Activated CD4-positive, alpha-beta T cell treated with anti-CD3 and anti-CD28 coated beads, Interleukin-2, amount 50 U/mL, for 16 hours (primary cell): ENCODE measurements at places on chromosomes 16 and 17.
A peak's percentile ranks its signal among the peaks of the same experiment; 100 is the strongest.

- DNase-seq = no peak
Observed at GRCh38 chr16:1916640-1916990, 1.6 kb downstream of the HS3ST6 start.

DNA sequence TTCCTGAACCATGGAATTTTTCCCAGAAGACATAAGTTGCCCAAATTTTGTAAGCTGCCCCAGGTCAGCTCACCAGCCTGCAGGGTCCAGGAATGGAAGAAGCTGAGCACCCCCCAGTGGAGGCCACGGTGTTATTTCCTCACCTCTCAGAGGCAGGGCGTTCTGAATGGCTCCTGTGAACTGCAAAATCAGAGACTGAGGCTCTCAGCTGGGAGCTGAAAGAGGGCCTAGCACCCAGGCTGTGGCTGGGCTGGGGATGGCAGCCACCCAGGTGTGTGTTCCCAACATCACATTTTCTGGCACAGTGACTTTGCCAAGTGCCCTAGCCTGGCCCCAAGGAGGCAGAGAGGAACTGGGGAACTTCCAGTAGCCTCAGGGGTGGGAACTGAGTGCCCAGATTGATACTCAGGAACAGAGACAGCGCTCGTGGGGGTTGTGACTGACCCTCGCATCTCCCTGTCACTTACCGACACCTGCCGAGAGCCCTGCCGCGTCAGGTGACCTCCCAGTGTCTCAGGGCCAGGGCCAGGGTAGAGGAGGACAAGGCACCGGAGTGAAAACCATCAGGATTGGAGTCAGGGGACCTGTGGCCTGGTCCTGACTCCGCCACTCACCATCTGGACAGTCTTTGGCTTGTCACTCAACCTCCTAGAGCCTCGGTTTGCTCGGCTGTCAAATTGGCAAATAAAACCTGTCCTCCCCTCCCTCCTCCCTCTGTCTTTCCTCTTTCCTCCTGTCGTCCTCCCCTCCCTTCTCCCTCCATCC lies 11.3 kb downstream of the CACNG4 start:
- DNase-seq = no peak

- no peak for DNase-seq
Observed at GRCh38 chr16:67156143-67156844, 3.4 kb downstream of the TRADD start.

- peak; percentile 64 for DNase-seq
Observed at GRCh38 chr17:51371732-51372151, 111.4 kb downstream of the UTP18 start.

- DNase-seq = no peak
Observed at GRCh38 chr16:81810361-81810760, 31.3 kb downstream of the PLCG2 start.

- DNase-seq = no peak
Observed at GRCh38 chr17:50364715-50365114, 8.3 kb downstream of the MRPL27 start.

DNA sequence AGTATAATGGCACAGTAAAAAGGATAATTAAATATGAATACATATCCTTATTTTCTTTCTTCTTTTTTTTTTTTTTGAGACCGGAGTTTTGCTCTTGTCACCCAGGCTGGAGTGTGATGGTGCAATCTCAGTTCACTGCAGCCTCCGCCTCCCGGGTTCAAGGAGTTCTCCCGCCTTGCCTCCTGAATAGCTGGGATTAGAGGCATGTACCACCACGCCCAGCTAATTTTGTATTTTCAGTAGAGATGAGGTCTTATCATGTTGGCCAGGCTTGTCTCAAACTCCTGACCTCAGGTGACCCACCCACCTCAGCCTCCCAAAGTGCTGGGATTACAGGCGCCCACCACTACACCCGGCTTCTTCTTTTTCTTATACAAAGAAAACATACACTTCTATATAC lies 12.0 kb downstream of the GABARAPL2 start:
- no peak for DNase-seq

DNA sequence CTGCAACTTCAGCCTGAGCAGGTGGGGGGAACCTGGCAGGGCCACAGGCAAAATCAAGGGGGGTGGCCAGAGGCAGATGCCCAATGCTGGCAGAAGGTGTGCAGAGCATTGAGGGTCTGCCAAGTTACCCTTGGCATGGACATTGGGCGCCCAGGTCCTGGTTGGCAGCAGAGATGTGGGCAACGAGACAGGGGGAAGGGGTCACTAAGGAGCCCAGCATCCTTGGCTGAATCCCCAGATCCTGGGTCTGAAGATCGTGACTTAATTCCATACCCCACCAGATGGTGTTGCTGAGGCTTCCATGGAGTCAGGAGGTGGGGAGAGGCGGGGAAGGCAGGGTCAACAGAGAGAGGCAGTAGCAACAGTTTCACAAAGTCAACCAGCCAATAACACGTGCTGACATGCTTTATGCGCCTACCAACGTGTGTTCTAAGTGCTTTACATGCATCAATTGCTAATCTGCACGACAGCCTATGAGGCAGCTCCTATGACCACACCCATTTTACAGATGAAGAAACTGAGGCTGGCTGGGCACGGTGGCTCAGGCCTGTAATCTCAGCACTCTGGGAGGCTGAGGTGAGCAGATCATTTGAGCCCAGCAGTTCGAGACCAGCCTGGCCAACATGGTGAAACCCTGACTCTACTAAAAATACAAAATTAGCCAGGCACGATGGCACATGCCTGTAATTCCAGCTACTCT lies 83.3 kb downstream of the GSG1L start:
- no peak for DNase-seq

DNA sequence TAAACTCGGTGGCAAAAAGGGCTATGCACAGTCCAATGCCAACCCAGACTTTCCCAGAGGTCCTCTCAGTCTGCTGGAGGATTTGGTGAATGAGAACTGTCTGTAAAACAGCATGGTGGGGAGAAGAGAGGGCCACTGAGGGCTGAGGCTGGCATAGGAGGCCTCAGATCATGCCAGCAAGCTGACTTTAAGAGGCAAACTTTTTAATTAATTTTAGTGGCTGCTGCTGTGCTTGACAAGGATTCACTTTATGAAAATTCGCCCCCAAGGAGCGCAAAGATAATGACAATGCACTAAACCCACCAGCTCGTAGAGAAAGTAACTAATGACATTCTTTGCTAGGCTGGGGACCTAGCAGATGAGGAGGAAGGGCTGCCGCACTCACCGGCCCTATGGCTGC lies 15.0 kb downstream of the ABCC12 start:
- no peak for DNase-seq

DNA sequence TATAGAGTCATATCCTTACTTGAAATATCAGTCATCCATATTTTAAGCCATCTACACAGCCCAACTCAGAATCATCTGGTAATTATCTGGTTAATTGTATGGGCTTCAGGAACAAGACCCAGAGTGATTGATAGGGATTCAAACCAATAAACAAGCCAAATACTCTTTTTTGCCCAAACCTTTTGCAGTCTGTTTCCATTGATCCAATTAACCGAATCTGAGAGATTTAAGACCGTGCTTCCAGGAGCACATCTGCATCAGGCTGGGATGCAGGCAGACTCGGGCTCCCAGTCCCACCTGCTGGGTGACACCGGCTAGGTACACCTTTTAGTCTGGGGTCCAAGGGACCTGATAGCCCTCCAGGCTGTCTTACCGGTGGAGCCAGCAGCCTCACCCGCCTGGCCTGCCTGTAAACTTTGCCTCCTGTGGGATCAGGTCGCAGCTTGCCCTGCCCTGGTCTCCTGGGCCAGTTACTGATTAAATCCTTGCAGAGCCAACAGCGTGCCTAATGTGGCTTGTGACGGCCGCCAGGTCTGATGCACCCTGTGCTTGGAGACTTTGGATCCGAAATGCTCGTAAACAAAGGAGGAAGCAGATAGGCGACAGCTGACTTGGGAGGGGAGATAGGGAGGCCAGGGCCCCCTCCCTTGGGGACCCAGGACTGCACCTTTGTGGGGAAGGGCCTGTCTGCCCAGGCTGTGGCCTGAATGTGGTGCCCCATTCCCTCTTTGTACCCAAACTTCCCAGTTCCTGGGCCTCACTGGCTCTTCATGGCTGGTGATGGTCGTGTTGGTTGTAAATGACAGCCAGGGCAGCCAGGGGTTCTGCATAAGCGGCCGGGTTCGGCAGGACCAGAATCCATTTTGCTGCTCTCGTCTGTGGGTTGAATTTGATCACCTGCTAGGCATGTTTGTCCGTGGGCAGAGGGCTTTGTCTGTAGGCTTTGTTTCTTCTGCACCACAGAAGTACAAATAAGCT lies 3.8 kb downstream of the CMIP start:
- no peak for DNase-seq

GRCh38 chr16:80167657-80168390 lies 373.0 kb upstream of the DYNLRB2 start:
- no peak for DNase-seq

GRCh38 chr17:73151916-73152632 lies 12.7 kb upstream of the SSTR2 start:
- DNase-seq = no peak

GRCh38 chr16:54405478-54405877 lies 118.9 kb upstream of the IRX3 start:
- DNase-seq = no peak

DNA sequence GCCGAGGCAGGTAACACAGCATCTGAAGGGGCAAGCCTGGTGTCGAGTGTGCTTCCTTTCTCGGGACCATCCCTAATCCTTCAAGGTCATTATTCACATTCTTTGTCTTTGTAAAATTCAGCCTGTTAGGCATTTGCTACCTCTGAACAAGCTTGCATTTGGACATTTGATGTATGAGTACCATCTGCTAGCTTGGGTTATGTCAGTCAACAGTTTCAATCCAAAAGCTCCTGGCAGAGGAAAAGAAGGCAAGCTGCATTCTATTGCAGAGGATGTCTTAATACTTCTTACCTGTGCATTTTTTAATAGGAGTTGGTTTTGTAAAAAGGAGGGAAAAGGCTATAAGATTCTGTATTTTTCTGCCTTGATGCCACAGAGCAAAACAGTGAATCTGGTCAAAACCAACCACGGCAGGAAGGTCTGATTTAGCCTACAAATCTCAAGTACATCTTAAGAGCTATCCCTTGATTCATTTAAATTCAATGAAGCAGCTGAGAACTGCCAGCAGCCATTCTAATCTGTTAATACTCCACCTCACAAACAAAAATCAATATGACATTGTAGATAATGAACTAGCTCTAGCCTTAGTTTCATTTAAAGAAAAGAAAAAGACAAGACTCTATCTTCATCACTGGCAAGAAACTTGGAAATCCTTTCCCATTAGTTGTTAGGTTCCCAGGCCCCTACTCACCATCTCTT lies 39.0 kb downstream of the TEX2 start:
- no peak for DNase-seq

GRCh38 chr17:80645706-80646325 lies 101.2 kb downstream of the RPTOR start:
- no peak for DNase-seq

GRCh38 chr17:61809816-61810392 lies 53.4 kb downstream of the BRIP1 start:
- DNase-seq = no peak

DNA sequence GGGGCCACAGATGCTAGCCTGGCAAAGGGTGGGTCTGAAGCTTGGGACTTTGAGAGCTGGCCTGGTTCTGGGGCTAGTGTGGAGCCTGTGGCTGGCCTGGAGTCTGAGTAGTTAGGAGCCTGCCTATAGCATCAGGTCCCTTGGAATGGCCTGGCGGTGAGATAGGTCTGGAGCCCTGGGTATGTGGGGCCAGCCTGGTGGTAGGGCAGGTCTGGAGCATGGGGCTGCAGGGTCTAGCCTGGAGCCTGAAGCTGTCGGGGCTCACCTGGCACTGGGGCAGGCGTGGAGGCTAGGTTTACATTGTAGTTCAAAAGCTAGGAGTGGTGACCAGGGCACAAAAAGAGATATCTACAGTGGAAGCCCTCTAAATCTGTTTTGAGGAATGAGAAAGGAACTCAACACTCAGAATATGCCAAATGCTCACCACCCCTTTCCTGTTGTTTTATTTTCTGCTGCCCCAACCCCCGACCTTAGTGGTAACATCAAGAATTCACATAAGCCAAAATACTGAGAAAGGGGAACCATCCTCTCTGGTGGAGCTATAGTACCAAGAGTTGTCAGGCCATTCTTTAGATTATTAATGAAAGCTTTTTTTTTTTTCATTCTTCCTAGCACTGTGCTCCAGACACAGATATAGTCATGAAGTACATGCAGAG lies 100.3 kb downstream of the TANC2 start:
- no peak for DNase-seq

- DNase-seq = no peak
Observed at GRCh38 chr16:72791786-72792185, 256.1 kb downstream of the ZFHX3 start.

GRCh38 chr17:50130559-50131305 lies 772 bp upstream of the SAMD14 start:
- no peak for DNase-seq

- no peak for DNase-seq
Observed at GRCh38 chr16:48542020-48542473, 67.9 kb downstream of the N4BP1 start.
